ENCODE measurements at places on chromosomes 11 and 22. TPM values are rescaled to one million over a fixed set of nuclear protein-coding genes. Genes with fewer than 3 reads are reported as not detected.

DNA sequence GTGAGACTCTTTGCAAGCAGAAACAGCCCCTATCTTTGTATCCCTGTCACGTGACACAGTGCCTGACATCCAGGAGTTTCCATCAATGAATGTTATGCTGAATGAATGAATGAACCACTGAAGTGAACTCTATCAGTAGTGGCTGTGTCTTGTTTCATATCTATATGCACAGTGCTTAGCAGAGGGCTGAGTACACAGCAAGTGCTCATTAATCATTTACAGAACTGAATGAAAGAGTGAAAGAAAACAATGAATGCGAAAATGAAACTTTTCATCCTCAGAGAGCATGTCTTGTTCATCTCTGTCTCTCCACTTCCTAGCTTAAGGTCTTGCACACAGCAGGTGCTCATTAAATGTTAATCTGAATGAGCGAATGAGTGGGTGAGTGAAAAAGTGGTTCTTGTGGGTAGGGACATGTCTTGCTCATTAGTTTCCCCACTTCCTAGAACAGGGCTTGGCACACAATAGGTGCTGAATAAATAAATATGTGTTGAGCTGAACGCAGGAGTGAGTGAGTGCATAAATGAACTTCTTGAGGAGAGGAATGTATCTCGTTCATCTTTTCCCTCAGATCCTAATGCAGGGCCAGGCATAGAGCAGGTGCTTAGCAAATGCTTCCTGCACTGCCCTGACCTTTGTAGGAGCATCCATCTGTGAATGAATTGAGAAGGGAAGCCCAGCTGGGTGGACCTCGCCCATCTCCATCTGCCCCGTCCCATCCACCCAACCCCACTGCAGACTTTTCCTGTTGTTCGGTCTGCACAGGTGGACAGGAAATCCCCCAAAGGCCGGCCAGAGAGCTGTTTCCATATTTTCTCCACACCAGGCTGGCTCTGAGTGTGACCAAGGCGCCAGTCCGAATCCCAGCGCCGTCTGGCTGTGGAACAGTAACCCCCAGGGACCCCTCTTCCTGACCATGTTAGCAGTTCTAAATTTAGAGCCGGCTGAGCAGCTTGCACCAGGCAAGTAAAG, 113.4 kb upstream of the CRYBB3 start:
- no peak for DNase-seq

DNA sequence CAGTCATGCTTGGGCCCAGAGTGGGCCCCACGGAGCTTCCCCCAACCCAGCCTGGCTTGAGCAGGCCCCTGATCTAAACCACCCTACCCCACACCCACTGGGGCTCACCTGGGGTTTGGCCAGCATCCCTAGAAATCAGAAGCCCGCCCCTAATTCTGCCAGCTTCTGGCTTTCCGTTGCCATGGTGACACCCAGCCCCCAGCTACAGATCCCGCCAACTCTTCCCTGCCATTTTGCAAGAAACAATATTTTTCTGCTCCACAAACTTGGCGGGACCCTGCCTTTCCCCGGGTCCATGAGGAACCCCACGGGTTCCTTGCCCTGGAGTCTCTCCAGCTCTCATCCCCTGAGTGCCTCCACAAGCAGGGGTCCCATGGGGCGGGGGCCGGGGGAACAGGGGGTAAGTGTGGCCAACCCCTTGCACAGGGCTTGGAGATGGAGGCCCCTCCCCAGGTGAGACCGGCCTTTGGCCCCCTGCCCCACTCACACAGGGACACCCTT, 90.0 kb downstream of the CDKN1C start:
- no peak for DNase-seq

MLC1 gene
- total RNA-seq = 0.14 TPM

DNA sequence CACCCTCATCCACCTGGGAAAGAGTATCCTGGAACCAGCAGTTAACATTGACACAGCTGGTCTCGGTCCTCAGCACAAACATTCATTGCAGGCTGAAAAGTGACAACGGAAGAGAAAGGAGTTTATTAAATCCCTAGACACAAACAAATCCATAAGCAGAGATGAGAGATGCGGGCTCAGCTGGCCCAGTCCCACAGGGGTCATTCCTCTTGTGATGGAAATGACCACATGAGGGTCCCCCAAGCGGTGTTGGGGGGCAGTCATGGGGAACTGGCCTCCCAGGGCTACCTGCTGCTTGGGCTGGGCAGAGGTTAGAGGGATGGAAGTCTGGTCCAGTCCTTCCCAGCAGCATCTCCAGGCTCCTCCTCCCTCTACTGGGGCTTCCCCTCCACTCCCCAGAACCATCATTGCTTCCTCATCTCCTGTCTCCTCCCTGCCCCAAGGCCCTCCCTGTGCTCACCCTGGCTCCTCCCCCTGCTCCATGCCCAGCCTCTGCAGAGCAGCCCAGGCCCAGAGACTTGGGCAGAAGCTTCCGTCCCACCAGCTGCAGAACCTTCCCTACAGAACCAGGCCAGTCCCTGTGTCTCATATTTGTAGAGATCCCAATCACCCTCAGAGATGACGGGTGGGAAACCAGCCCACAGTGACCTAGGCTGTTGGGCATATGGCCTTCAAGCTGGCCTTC, 5.4 kb upstream of the IGLL5 start:
- peak; percentile 61 for DNase-seq

DNA sequence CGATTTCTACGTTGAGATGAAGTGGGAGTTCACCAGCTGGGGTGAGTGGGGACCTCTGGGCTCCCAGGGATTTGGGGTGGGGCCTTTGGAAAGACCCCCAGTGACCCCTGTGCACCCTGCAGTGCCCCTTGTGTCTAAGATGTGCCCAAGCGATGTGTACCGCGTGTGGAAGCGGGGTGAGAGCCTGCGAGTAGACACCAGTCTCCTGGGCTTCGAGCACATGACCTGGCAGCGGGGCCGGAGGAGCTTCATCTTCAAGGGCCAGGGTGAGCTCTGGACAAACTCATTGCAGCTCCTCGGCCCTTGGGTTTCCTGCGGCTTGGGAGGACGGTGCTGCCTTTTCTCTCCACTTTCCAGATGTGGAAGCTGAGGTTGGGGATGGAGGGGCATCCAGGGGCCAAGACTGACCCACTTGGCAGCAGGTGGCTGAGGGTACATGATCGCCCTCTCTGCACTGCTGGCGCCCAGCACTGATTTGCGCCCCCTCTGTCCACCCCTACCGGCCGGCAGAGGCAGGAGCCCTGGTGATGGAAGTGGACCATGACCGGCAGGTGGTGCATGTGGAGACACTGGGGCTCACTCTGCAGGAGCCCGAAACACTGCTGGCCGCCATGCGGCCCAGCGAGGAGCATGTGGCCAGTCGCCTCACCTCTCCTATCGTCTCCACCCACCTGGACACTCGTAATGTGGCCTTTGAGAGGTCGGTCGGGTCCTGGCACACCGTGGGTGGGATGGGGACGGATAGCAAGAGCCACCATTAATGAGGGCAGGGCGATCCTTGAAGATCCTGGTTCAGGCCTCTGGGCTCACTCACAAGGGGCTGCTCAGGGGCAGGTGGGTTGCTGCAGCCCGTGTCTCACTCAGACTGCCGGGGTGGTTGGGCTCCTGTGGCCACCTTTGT, 2.6 kb downstream of the ANKRD13D start:
- no peak for DNase-seq

DNA sequence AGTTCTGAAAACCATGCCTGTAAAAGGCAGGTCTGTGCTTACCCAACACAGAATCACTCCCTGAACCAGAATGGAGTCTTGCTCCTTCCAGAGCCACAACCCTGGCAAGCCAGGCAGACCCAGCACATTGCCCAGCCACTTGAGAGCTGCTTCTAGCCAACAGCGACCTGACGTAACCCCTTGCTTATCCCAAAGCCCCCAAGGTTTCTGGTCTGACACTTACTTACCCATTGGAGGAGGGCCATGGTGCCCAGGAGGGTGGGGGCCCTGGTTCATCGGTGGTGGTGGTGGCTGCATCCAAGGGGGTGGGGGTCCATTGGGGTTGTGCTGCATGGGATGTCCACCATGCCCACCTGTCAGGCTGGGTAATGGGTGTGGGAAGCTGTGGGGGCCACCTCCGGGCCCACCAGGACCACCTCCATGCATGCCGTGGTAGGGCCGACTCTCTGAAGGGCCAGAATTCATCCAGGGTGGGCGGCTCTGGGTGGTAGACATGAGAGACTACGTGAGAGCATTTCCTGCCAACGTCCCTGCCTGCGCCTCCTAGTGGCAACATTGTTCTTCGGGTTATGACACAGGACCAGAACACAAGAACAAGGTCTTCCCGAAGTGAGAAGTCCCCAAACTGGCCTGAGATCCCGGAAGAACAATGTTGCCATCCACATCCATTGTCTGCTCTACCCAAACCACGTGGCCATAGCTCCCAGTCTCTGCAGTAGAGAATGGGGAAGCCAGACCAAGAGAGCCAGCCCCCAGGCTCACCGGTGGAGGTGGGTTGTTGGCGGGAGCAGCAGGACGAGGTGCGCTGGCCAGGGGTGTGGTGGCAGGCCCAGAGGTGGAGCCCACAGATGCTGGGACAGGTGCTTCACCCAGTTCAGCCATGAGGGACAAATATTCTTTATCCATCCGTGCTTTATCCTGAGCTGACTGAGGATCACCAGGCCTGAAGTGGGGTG, 7.8 kb upstream of the PYGM start:
- peak; percentile 82 for DNase-seq

- DNase-seq = peak; percentile 8
Observed at GRCh38 chr11:9858822-9859221, 194.9 kb downstream of the SWAP70 start.
